Endothelial cell (in vitro differentiated cells): ENCODE measurements at places on chromosomes 2 and 18.

DNA sequence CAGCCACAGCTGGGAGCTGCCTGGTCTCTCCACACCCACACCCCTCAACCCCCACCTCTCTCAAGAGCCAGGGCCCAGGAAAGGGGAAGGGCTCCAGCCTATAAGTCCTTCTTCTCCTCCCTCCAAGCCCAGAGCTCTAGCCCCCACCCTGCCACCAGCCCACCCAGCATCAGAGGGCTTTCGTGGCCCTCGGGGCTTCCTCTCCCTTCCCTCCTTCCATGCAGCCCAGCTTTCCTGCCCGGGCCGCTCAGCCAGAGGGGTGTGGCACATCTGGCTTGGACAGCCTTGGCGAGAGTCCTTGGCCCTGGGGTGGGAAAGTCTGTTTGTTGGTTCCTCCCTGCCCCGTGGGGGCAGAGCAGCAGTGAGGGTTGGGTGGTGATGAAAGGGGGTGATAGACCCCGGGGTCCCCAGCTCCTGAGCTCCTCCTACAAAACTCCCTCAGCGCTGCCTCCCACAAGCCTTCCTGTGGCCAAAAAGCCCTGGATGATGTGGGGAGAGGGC, 7.0 kb downstream of the TNS1 start:
- H3K27me3 ChIP-seq = peaks cover 8% of the 10 kb centered on the region
- H3K4me3 ChIP-seq = no peak overlapping the region
- peaks cover 9% of the 10 kb centered on the region for H3K4me1 ChIP-seq
- no peak for DNase-seq

DNA sequence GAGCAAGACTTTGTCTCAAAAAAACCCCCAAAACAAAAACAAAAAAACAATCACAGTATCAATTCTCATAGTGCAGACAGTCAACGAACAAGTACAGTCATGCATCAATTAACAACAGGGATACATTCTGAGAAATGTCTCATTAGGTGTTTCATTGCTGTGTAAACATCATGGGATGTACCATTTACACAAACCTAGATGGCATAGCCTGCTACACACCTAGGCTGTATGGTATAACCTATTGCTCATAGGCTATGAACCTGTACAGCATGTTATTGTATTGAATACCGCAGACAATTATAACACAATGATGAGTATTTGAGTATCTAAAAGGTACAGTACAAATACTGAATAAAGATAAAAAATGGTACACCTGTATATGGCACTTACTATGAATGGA, 67.8 kb upstream of the LMAN1 start:
- no peak for DNase-seq
- no peaks in the 10 kb centered on the region for H3K27me3 ChIP-seq
- no peaks in the 10 kb centered on the region for H3K36me3 ChIP-seq
- no peaks in the 10 kb centered on the region for H3K4me1 ChIP-seq

GRCh38 chr2:240637901-240638345, 12.6 kb downstream of the GPR35 start:
- H3K4me1 ChIP-seq = no peaks in the 10 kb centered on the region
- H3K27ac ChIP-seq = no peak overlapping the region
- H3K36me3 ChIP-seq = peaks cover 9% of the 10 kb centered on the region

DNA sequence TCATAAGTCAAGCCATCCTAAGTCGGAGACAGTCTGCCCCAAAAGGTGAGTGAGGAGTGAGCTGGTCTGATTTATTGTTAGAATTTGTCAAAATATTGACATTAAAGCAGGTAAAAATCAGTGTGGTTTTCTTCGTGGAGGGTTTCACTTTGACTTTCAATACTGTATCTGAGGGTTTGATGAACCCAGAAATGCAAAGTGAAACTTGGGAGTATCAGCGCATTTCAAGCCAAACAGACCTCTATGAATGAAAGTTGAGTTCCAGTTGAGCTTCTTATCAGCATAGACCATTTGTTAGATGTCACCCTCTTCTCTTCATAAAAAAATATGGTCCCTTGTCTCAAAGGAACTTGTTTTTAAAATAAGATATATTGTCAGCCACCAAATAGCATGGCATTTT, 21.7 kb upstream of the CXCR4 start:
- no peaks in the 10 kb centered on the region for H3K36me3 ChIP-seq
- H3K27me3 ChIP-seq = peaks cover 5% of the 10 kb centered on the region
- no peak overlapping the region for H3K27ac ChIP-seq

- no peaks in the 10 kb centered on the region for H3K27me3 ChIP-seq
- no peaks in the 10 kb centered on the region for H3K36me3 ChIP-seq
- no peak overlapping the region for H3K4me3 ChIP-seq
- no peak overlapping the region for H3K27ac ChIP-seq
- H3K4me1 ChIP-seq = no peaks in the 10 kb centered on the region
Observed at GRCh38 chr2:156147594-156148330, 184.8 kb downstream of the NR4A2 start.

GRCh38 chr2:102895376-102895775, 133.5 kb downstream of the TMEM182 start:
- H3K27me3 ChIP-seq = no peaks in the 10 kb centered on the region
- H3K4me3 ChIP-seq = no peak overlapping the region
- H3K4me1 ChIP-seq = no peaks in the 10 kb centered on the region
- H3K27ac ChIP-seq = no peak overlapping the region
- DNase-seq = no peak

DNA sequence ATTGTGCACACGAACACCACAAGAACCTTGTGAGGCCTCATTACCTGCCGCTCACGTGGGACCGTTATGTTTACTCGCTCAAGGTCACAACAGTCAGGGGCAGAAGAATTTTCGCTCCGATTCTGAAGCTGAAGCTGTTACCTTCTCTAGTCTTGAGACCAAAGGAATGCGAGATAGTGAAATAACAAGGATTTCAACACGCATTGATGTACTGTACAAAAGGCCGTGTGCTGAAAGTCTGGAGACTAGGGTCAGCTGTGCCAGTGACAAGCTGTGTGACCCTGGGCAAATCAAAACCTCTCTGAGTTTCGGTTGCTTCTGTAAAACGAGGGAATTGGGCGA, 583 bp downstream of the NEMP2 start:
- peak overlapping the region; percentile 94 for H3K27ac ChIP-seq
- peaks cover 4% of the 10 kb centered on the region for H3K27me3 ChIP-seq
- no peaks in the 10 kb centered on the region for H3K36me3 ChIP-seq
- peak overlapping the region; percentile 91 for H3K4me3 ChIP-seq
- no peak for DNase-seq
- H3K4me1 ChIP-seq = peaks cover 23% of the 10 kb centered on the region

GRCh38 chr2:15265889-15266288, 295.2 kb downstream of the NBAS start:
- H3K27ac ChIP-seq = no peak overlapping the region
- H3K4me1 ChIP-seq = peaks cover 3% of the 10 kb centered on the region
- DNase-seq = no peak
- H3K36me3 ChIP-seq = no peaks in the 10 kb centered on the region
- H3K27me3 ChIP-seq = no peaks in the 10 kb centered on the region
- H3K4me3 ChIP-seq = no peak overlapping the region

GRCh38 chr2:226333388-226333787, 466.2 kb downstream of the IRS1 start:
- H3K27ac ChIP-seq = no peak overlapping the region
- H3K4me3 ChIP-seq = no peak overlapping the region
- no peak for DNase-seq

DNA sequence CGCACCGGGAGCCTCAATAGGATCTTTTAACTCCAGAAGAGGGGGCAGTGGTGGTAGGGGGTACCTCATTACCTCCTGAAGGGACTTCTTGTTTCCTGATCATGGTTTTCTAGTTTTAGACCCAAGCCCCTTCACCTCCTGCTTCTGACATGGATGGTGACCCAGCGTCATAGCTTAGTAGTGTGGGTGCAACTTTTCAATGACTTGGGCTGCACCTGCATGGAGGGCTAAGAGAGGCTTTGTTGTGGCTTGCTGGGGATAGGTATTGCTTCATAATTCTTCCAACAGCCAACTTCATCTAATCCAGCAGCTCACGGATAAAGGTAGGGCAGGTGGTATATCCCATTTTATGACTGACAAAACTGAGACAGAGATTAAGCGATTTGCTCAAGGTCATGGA, 3.0 kb downstream of the SLC1A4 start:
- DNase-seq = no peak
- H3K36me3 ChIP-seq = peaks cover 21% of the 10 kb centered on the region
- peaks cover 17% of the 10 kb centered on the region for H3K27me3 ChIP-seq

GRCh38 chr2:49928551-49928950, 774.2 kb upstream of the FSHR start:
- H3K36me3 ChIP-seq = no peaks in the 10 kb centered on the region
- H3K27ac ChIP-seq = no peak overlapping the region
- H3K27me3 ChIP-seq = no peaks in the 10 kb centered on the region
- H3K4me3 ChIP-seq = no peak overlapping the region

- H3K4me3 ChIP-seq = no peak overlapping the region
- H3K27me3 ChIP-seq = peaks cover 2% of the 10 kb centered on the region
- H3K36me3 ChIP-seq = peaks cover 33% of the 10 kb centered on the region
- peaks cover 12% of the 10 kb centered on the region for H3K4me1 ChIP-seq
- no peak overlapping the region for H3K27ac ChIP-seq
- DNase-seq = no peak
Observed at GRCh38 chr2:1173528-1173927, 222.9 kb downstream of the SNTG2 start.

DNA sequence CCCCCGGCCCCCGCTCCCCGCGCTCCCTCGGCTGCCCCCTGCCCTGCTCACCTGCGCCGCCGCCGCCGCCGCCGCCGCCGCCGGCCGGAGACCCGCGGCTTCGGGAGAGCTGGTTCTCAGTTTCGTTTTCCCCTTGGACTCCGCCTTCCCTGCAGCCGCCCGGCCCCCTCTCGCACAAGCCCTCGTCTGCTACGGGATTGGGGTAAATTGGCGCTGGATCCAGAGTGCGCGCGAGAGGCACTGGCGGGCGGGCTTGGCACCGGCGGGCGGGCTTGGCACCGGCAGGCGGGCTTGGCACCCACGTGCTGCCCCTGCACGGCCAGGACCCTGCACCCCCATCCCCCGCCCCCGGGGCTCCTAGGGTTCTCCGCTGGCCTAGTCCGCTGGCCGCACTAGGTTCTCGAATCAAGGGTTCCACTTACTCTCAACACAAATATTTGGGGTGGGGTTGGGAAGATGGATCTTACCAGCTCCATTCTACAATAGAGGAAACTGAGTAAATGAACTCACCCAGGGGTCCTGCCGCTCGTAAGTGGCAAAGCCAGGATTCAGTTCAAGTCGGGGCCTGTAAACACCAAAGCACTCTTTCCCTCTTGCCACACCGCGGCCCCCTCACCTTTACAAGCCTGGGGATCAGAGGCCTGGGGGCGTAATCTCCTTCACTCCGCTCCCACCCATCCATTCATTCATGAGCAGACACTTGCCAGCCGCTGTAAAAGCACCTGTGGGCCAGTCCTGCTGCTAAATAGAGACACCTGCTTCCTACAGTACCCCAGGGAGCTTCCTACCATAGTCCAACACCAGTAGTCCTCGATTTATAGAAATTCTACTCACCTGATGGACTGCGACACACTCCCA, at the start of gene EIF2AK2:
EIF2AK2 (minus strand) TSS at position 124 of the 858 bp plus-strand sequence. CDS start 9,174 bp downstream, outside the sequence.
- DNase-seq = peak; percentile 78
- H3K4me1 ChIP-seq = peaks cover 28% of the 10 kb centered on the region
- peak within 1 kb of the TSS; percentile 91 for H3K4me3 ChIP-seq
- H3K27me3 ChIP-seq = peaks cover 2% of the 10 kb centered on the region
- H3K27ac ChIP-seq = peak within 1 kb of the TSS; percentile 83
- H3K36me3 ChIP-seq = peaks cover 13% of the 10 kb centered on the region

DNA sequence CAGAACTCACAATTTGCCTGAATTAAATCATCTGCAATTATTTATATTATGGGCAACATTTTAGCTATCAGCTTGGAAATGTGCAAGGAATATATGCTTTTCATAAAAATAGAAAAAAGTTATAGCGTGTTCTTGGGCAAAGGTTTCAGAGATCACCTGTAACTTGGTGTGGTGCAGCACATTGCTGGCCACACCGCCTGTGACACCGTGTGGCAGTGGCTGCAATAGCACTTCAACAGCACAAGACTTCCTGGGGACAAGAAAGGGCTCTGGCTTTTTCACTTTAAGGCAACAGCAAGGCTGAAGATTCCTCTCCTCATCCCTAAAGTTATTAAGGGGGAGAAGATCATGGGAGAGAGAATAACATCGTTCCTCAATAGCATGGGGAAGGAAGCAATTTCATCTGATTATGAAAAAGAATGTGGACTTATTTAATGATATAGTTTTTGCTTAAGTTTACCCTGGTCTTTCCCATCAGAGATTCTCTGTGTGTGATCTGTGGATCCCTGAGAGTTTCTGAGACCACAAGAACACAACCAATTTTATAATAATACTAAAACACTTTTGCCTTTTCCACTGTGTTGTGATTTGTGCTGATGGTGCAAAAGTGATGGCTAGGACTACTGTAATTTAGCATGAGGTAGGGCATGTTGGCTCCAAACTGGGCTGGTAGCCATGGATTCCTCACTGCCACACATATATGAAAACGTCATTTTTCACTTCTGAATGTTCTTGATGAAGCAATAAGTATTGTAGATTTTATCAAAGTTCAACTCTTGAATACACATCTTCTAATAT, 15.0 kb upstream of the SERPINB3 start:
- DNase-seq = peak; percentile 21
- no peak overlapping the region for H3K4me3 ChIP-seq
- no peak overlapping the region for H3K27ac ChIP-seq
- no peaks in the 10 kb centered on the region for H3K27me3 ChIP-seq
- no peaks in the 10 kb centered on the region for H3K36me3 ChIP-seq

GRCh38 chr18:27861539-27861938, 315.4 kb downstream of the CDH2 start:
- no peaks in the 10 kb centered on the region for H3K27me3 ChIP-seq
- no peaks in the 10 kb centered on the region for H3K36me3 ChIP-seq
- no peak for DNase-seq
- H3K4me3 ChIP-seq = no peak overlapping the region
- H3K4me1 ChIP-seq = no peaks in the 10 kb centered on the region

- peaks cover 8% of the 10 kb centered on the region for H3K27me3 ChIP-seq
- H3K27ac ChIP-seq = no peak overlapping the region
- peaks cover 32% of the 10 kb centered on the region for H3K4me1 ChIP-seq
Observed at GRCh38 chr2:43345391-43345813, 119.0 kb upstream of the ZFP36L2 start.

DNA sequence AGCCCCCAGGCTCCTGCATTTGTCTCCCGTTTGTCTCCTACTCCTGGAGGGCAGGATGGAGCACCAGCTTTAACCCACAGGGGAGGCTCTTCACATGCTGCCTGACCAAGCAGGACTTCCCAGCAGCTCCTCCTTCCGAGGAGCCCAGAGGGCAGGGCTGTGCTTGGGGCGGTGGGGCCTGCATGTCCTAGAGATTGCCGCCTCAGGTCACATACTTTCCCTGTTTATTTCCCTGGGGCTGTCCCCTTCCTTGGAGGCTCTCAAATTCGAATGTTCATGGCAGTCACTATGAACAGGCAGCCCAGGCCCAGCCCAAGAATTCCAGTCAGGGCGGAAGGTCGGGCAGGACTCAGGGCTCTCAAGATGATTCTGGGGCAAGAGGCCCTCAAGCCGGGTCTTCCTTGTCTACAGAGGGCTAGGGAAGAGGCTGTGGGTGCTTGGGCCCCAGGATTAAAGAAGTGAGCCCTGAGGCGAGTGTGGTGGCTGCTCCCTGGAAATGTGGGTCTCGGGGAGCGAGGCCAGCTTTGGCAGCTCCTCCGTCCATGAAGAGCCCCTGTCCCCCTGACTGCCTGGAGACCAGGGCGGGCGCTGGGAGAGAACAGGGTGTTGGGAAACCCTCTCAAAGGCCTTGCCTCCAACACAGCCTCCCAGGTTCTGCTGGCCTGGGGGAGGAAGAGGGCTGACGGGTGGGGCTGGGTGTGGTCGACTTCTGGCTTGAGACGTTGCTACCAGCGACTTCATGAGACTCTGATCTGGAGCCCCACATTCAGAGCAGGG, 48.9 kb upstream of the HPCAL1 start:
- no peak overlapping the region for H3K27ac ChIP-seq
- peaks cover 8% of the 10 kb centered on the region for H3K27me3 ChIP-seq
- H3K4me3 ChIP-seq = no peak overlapping the region
- DNase-seq = no peak
- H3K4me1 ChIP-seq = peaks cover 4% of the 10 kb centered on the region
- H3K36me3 ChIP-seq = no peaks in the 10 kb centered on the region
